Erythroblast (primary cell): ENCODE measurements at places on chromosomes 7 and 10.

DNA sequence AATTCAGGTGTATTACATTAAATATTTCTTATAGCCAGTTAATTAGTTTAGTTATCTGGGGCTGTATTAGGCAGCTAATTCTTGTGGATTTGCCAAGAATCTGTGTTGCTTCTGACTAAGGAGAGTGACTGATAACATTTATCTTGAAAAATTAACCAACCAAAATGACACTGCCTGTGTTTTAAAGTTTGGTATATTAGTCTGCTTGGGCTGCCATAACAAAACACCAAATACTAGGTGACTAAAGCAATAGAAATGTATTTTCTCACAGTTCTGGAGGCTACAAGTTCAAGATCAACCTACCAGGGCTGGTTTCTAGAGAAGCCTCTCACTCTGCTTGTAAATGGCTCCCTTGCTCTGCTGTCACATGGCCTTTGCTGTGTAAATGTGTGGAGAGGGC is 12.9 kb downstream of the EXOC4 start:
- no peak for DNase-seq

GRCh38 chr10:25028711-25029110 is 12.3 kb downstream of the THNSL1 start:
- DNase-seq, result no peak

GRCh38 chr7:27167916-27168264 is 2.6 kb upstream of the HOXA9 start:
- DNase-seq, result no peak

DNA sequence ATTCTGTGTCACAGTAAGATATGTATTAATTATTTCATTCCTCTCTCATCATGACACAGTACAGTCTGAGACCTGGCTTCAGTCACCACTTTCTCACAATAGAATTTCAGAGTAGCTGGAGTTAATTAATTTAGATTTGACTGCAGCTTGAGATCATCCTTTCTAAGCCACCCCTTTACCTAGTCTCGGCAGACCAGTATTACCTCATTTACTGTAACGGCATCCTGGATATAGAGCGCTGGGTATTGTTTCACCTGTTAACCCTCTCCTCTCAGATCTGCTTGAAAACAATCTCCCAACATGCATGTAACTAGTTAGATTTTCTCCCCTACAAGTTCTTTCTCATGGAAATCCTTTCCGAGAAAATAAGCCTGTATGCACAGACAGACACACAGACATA is 1057.5 kb downstream of the GATA3 start:
- no peak for DNase-seq

DNA sequence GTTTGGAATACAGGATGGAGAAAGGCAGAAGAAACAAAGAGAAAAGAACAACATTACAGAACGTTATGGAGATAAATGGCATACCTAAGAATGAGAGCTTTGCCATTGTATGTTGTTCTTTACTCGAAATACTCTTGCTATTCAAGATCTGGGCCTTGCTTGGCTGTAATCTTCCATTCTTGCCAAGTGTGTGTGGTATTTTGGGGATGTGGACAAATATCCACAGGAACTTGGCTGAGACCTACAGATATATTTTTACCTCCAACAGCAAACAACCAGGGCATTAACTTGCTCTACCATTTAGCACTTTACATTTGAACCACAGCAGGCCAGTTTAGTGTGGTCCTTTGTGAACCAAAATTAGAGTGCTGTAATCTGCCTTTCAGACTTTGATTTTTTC is 76.3 kb downstream of the DKK1 start:
- no peak for DNase-seq

- no peak for DNase-seq
Observed at GRCh38 chr10:29859521-29860130, 199.8 kb downstream of the JCAD start.
